Body of pancreas (tissue), 4 donors: ENCODE measurements at places on chromosomes 12 and 14. TPM values are rescaled to one million over a fixed set of nuclear protein-coding genes. Genes with fewer than 3 reads are reported as not detected.

DNA sequence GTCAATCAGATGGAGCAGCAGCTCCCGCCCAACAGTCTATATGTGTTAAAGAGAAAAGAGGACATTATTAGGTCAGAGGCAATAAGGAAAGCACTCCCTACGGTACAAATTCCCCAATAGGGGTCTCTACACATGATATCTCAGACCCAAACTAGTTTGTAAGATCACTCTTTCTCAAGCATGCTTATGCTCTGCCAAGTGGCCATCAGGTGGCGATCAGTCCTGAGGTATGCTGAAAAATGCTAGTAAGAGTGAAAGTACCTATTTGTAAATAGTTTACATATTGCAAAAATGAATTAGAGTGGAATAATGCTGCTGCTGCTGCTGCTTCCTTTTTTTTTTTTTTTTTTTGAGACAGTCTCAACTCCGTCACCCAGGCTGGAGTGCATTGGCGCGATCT lies 61.0 kb downstream of the CPM start:
- no peaks in the 10 kb centered on the region for H3K36me3 ChIP-seq
- H3K4me1 ChIP-seq = no peaks in the 10 kb centered on the region

GRCh38 chr12:75592086-75592485 lies 80.7 kb upstream of the KRR1 start:
- no peak for DNase-seq
- no peaks in the 10 kb centered on the region for H3K36me3 ChIP-seq
- H3K4me3 ChIP-seq = no peak overlapping the region
- peaks cover 16% of the 10 kb centered on the region for H3K4me1 ChIP-seq
- H3K27ac ChIP-seq = no peak overlapping the region
- H3K27me3 ChIP-seq = no peaks in the 10 kb centered on the region

The GLS2 gene
- 45.5 TPM for total RNA-seq

The RASSF9 gene
- 1.3 TPM for total RNA-seq

DNA sequence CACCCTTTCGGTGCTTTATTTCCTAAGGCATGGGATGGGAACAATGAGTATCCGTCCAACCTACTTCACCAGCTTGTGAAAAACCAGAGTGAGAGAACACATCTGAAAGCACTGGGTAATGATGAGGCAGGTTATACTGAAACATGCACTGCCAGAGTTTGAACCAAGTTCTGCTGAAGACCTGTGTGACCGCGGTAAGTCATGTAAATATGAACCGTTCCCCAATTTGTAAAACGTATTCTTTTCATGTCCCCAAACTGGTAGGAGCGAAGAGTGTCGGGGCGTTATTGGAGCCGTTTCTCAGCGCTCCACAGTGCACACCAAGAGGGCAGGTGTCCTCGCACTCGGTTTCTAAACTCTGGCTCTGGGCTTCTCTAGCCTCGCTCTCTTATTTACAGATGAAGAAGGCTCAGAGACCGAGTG lies 788 bp upstream of the NGDN start:
- no peak overlapping the region for H3K4me3 ChIP-seq
- no peak for DNase-seq
- H3K36me3 ChIP-seq = peaks cover 4% of the 10 kb centered on the region
- peak overlapping the region; percentile 73 for H3K27ac ChIP-seq
- H3K27me3 ChIP-seq = no peaks in the 10 kb centered on the region

- DNase-seq = no peak
- H3K27me3 ChIP-seq = no peaks in the 10 kb centered on the region
- H3K4me1 ChIP-seq = no peaks in the 10 kb centered on the region
- H3K27ac ChIP-seq = no peak overlapping the region
These were observed 18.0 kb upstream of the APPL2 start for GRCh38 chr12:105253866-105254513.

GRCh38 chr14:94027566-94028449 lies 1.7 kb downstream of the OTUB2 start:
- H3K27ac ChIP-seq = no peak overlapping the region
- H3K4me3 ChIP-seq = no peak overlapping the region
- H3K36me3 ChIP-seq = no peaks in the 10 kb centered on the region
- DNase-seq = no peak

DNA sequence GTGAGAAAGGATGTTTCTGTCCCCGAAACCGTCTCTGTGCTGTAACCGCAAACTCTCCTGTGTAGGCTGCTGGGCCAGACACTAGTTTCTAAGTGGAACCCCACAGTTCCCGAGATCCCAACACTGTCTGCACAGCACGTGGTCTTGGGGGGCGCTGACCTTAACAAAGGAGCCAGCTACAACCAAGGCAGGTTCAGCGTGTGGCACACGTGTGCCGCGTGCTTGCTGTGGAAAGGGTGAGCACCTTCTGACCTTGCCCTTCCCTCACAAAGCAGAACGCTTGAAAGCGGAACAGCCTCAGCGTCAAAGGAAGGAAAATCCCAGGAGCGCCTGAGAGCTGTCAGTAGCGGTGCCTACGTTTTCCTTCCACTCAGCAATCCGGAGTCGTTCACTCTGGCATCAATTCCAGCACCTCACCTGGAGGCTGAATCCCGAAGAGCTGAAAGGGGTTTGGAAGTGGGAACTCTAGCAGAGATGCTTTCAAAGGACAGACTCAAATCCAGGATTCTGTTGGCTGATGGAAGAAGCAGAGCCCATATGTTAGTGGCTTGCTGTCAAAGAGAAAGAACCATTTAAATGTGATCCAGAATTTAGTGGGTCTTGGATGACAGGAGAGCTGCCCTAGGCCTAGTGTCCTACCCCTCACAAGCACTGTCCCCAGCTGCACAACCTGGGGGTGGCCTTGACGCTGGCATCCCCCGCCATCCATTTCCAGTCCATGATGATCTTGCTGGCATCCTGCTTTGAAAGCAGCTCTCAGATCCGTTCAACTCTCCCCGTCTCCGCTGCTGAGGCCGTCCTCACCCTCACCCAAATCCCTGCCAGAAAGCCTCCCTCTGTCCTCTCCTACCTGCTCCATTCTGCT lies 27.1 kb downstream of the CCDC92 start:
- no peak overlapping the region for H3K4me3 ChIP-seq
- H3K27ac ChIP-seq = no peak overlapping the region
- peaks cover 1% of the 10 kb centered on the region for H3K36me3 ChIP-seq
- DNase-seq = no peak
- H3K4me1 ChIP-seq = peaks cover 5% of the 10 kb centered on the region
- H3K27me3 ChIP-seq = no peaks in the 10 kb centered on the region

The ZNF641 gene
- 17.1 TPM for total RNA-seq

The FIGNL2 gene
- 0.33 TPM for total RNA-seq

GRCh38 chr12:18932211-18932610 lies 194.3 kb downstream of the CAPZA3 start:
- DNase-seq = no peak
- no peaks in the 10 kb centered on the region for H3K4me1 ChIP-seq
- no peaks in the 10 kb centered on the region for H3K27me3 ChIP-seq
- H3K36me3 ChIP-seq = no peaks in the 10 kb centered on the region
- H3K27ac ChIP-seq = no peak overlapping the region

DNA sequence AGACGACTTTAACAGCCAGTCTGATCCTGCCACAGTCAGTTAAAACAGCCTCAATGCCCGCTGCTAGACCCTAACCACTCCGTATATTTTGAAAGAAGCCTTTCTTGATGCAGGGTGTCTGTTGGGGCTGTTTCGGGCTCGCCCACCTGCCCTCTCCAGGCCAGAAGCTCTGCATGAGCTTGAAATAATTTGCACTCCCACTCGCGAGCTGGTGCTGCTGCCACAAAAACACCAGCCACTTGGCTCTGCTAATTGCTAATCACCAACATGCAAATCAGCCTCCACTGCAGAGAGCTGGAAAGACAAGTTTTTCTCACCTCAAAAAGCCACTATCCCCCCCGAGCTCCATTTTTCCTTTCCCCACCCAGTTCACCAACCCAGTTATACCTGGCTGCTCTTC lies 15.5 kb downstream of the BAZ2A start:
- H3K27me3 ChIP-seq = no peaks in the 10 kb centered on the region
- no peak for DNase-seq
- peaks cover 21% of the 10 kb centered on the region for H3K36me3 ChIP-seq
- no peak overlapping the region for H3K27ac ChIP-seq
